ENCODE measurements at places on chromosomes 16 and 17.
A peak's percentile ranks its signal among the peaks of the same experiment; 100 is the strongest.

- DNase-seq: peak; percentile 57
Measured at GRCh38 chr17:72560303-72561247, 439.8 kb downstream of the SOX9 start.

DNA sequence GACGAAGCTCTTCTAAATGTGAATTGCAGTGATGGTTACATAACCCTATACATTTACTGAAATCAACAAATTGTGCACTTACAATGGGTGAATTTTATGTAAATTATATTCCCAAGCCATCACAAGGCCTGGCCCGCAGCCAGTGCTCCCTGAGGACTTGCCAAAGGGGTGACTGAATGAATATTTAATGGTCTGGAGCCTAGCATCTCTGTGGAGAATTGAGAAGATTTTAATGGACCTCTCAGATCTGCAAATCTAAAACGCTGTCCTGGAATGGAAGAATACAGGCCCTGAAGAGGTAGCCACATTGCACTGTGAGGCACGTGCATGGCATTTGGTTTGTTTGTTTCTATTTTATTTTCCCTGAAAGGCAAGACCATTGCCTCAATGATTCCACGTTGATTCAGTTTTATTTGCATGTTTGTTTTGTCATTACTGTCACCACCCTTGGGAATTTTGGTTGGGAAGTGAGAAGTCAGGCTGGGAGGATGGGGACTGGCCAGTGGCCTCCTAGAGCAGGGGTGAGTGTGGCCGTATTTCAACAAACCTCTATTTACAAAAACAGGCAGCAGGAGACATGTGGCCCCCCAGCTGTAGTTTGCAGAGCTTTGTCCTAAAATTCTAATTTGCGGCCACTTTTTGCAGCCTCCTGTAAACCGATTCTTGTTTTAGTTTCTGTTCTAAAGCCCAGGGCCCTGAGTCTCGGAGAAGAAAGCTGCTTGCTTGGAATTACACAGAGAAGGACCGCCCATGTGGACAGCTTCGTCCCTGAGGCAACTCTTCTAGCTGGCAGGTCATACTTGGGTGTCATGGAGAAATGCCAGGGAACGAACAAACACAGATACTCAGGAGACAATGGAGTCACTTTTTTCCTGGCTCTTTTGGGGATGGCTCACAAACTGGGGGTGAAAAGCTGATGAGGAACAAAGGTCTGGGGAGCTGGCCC is 40.5 kb upstream of the GCSH start:
- no peak for DNase-seq

DNA sequence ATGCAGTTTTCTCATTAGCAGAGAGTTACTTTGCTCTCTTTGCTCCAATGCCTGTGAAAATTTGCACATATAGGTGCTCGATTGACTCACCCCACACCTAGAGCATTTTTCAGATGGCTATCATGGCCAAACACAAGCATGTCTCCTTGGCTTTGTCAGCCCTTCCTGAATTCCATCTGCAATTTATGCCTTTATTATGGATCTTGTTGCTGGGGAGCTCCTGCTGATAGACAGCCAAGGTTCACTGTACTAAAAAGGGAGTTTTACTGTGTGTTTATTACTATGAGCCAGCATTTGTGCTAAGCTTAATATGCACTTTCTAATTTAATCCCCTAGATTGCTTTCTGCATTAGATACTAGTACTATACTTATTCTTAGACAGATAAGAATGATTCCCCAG is 93.3 kb downstream of the TOX3 start:
- DNase-seq: no peak

GRCh38 chr16:25568991-25569390 is 122.8 kb upstream of the HS3ST4 start:
- DNase-seq: no peak

- DNase-seq: no peak
Measured at GRCh38 chr16:2787406-2787805, at the start of gene PRSS33. Gene PRSS33 (minus strand): TSS chr16:2787560. CDS start chr16:2786547, 1,013 bp downstream.

DNA sequence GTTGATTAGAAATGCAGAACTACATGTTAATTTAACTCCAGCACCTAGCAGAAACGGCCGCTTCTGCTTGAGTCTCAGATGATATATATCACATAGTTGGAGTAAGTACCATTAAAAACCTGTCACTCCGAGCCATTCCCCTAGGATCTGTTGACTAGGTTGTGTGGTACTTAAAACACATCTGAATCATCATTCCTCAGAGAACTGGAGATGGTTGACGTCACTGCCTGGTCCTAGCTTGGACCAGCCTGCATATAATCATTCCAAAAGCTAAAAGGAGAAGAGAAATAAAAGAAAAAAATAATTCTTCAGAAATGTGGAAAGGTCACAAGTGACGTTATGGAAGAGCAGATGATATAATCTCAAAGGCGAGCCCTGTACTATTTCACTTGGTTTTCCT is 31.3 kb upstream of the RASL10B start:
- DNase-seq: no peak

DNA sequence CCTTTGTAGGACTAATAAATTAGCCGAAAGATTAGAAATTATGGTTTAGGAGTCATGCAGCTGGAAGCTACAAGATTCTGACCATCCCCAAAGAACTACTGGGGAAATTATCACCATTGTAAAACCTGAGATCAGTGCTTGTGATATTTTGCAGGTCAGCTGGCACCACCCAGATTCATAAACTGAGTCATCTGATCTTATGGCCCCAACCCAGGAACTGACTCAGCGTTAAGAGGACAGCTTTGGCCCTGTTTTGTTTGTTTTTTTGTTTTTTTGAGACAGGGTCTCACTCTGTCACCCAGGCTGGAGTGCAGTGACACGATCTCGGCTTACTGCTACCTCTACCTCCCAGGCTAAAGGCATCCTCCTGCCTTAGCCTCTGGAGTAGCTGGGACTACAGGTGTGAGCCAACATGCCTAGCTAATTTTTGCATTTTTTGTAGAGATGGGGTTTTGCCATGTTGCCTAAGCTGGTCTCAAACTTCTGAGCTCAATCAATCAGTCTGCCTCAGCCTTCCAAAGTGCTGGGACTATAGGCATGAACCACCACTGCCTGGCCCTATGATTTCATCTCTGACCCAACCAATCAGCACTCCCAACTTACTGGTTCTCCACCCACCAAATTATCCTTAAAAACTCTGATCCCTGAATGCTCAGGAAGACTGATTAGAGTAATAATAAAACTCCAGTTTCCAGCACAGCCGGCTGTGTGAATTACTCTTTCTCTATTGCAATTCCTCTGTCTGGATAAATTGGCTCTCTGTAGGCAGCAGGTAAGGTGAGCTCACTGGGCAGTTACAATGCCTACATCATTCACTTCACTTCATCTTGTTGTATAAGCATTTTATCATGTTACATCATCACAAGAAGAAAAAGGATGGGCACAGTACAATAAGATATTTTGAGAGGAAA is 79.4 kb upstream of the KSR1 start:
- no peak for DNase-seq

- no peak for DNase-seq
Measured at GRCh38 chr16:84829168-84829965, 9.6 kb downstream of the CRISPLD2 start.

DNA sequence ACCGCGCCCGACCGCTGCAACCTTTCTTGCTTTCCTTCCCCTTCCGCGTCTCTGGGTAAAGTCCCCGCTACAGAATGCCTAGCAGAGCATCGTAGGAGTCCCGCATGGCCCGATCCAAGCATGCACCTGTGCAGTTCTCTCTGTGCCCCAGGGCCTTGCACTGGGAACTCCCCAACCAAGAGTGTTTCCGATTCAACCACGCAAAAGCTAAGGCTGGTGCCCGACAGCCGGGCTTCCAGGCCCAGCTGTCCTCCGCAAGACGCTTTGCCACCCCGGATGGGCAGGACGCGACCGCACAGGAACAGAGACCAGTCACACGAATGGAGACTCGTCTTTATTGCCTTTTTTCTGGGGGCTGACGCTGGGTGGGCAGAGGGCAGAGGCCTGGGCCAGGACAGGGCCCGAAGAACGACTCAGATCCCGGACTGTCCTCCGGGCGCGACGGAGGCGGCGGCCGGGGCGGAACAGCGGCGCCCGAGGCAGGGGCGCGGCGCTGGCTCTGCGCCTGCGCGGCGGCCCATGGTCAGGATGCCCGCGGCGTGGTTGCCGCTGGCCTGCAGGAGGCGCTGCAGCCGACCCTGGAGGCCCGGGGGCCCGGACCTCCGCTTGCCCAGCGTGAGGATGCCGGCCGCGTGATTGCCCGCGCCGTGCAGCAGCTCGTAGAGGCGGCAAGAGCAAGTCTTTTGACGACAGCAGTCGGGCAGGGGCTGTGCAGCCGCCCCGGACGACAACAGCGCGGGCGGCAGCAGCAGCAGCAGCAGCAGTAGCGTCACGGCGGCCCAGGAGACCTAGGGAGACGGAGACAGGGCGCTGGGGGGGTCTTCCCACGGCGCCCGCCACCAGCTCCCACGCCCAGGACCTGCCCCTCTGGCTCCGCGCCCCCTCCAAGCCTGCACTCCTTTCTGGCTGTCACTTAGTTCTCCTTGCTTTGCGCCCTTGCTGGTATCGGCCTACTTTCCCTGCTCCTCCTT is 1.2 kb downstream of the HCRT start:
- peak; percentile 76 for DNase-seq

- no peak for DNase-seq
Measured at GRCh38 chr17:33929181-33929724, 325.8 kb upstream of the CCL2 start.

DNA sequence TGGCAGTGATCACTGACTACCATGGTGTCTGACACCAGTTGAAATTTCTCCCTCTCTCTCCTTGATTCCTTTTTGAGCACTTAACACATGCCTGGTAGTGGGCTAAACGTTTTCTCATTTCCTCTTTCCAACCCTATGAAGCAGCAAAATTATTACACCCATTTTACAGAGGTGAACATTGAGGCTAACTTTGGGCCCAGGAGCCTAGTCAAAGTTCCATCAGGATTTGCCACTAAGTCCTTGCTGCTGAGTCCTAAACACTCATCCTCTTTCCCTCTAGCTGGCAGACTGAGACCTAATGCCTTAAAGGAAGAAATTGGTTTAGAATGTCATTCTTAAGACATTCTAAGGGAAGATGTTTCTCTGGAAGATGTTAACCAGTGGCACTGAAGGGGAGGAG is 74.7 kb upstream of the IRX3 start:
- DNase-seq: no peak

GRCh38 chr16:75445298-75445697 is 12.0 kb upstream of the CFDP1 start:
- no peak for DNase-seq

- no peak for DNase-seq
Measured at GRCh38 chr17:9309216-9309615, 266.4 kb downstream of the STX8 start.

- DNase-seq: no peak
Measured at GRCh38 chr17:11493936-11494335, 104.3 kb upstream of the DNAH9 start.

DNA sequence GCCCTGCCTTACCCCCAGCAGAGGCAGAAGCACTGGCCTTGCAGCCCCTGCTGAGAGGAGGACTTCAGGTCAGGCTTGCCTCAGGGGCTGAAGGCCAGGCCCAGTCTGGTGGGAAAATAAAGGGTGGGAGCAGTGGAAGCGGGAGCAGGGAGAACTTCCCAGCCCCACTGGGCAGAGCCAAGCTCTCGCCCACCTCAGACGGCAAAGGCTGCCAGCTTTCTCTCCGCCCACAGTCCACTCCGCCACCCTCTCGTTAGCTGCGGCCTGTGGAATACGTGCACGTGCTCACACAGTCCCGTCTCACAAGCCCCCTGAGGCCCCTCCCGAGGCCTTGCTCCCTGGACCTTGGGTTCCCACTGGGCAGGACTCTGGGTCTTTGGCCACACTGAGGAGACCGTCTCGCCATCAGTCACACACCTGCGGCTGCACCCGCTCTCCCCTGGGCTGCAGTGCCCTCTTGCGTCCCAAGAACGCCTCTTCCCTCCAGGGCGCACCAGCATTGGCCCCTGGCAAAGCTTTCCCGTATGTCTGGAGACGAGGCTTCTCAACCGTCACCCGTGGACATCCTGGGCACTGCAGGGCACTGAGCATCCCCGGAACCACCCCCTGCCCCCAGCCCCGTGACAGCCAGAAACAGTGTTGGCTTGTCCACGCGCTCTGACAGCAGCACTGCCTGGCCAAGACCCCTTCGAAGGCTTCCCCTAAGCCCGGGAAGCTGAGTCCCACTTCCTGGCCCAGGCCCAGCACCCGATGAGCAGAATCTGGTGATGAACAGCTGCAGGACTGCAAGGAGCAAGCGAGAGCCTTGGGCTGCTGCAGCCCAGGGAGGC is 8.3 kb downstream of the MRPL28 start:
- DNase-seq: peak; percentile 79

- no peak for DNase-seq
Measured at GRCh38 chr16:11687601-11688519, 19.6 kb downstream of the SNN start.

GRCh38 chr16:51420247-51420646 is 269.2 kb upstream of the SALL1 start:
- no peak for DNase-seq

DNA sequence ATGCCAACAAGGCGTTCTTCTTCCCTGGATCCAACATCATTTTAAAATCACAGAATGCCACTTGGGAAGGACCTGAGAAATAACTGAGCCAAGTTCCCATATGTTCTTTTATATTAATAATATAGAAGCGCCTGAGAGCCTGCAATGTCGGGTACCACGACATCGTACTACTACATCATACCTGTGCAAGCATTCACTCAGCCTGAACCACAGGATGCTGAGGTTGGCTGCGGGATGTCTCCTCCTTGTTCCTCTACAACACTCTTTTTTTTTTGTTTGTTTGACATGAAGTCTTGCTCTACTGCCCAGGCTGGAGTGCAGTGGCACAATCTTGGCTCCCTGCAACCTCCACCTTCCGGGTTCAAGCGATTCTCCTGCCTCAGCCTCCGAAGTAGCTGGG is 2.1 kb upstream of the ATP2C2 start:
- DNase-seq: no peak

- peak; percentile 99 for DNase-seq
Measured at GRCh38 chr17:7035591-7036368, at the start of gene SLC16A13. Gene SLC16A13 (plus strand): TSS chr17:7036015. CDS start chr17:7036383, 368 bp downstream.

DNA sequence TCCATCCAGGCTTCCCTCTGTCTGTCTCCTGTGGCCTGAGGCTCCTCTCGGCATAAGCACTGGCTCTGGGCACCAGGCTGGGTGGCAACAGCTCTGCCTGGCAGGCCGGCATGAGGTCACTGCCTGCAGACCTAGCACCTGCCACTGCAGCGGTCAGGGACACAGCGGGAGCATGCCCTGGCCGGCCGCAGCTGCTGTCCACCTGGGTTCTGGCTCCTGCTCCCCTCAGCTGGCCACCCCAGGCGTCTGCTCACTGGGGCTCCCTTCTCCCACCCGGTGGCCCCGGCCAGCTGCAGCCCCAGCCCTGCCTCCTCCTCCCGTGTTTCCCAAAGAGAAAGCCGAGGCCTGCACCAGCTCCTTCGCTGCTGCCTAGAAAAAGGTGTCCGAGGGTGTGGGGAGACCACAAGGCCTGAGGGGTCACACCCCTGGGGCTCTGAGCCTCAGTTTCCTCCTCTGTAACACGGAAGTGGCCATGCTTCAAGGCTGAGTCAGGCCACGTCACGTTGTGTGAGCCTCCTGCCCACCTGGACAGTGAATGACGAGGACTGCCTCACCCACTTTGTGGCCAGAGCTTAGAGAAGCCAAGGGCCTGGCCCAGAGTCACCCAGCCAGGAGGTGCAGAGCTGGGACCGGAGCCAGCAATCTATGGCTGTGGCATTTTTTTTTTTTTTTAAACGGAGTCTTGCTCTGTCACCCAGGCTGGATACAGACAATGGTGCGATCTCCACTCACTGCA is 6.7 kb downstream of the NTHL1 start:
- DNase-seq: no peak

- DNase-seq: peak; percentile 25
Measured at GRCh38 chr17:5234645-5235576, at the start of gene SCIMP. Gene SCIMP (minus strand): TSS chr17:5234860. CDS start chr17:5234755, 105 bp downstream.

All from CD4-positive, alpha-beta T cell treated with Interleukin-4 for 1 hour (primary cell).